CD4-positive, alpha-beta T cell treated with Interleukin-4 for 4 hours (primary cell): ENCODE measurements at places on chromosomes 11 and 22.
A peak's percentile ranks its signal among the peaks of the same experiment; 100 is the strongest.

GRCh38 chr11:27008811-27009535 lies 15.1 kb downstream of the FIBIN start:
- DNase-seq: no peak

GRCh38 chr11:3616721-3617460 lies 24.9 kb downstream of the ART5 start:
- no peak for DNase-seq

- no peak for DNase-seq
Observed at GRCh38 chr11:62882431-62882749, 1.7 kb downstream of the SLC3A2 start.

GRCh38 chr11:68358416-68358815 lies 46.0 kb downstream of the LRP5 start:
- DNase-seq: no peak

DNA sequence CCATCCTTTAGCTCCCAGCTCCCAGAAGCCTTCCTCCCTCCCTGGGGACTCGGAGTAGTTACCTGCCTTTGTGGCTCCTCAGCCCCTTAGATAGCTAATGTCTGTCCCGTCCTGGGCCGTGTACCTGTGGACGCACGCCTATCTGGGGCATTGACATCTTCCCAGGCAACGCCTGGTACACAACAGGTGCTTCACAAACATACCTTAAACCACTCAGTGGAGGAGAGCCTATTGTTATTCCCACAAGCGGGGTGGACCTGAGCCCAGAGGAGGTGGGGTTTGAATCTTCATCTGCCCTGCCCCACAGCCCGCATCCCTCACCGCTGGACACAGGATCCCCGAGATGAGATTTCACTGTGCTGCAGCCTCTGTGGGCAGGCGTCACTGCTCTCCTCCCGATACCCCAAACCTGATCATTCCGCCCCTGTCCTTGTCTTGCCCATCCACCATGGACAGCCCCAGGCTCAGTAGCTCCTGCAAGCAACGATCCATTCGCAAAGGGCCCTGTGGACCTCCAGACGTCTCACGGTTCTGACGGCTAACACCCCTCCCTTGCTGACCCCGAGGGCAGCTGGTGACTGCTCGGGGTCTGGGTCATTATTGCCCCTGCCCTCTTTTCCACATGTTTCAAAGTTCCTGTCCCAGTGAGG lies 73.8 kb upstream of the SHISAL1 start:
- no peak for DNase-seq

DNA sequence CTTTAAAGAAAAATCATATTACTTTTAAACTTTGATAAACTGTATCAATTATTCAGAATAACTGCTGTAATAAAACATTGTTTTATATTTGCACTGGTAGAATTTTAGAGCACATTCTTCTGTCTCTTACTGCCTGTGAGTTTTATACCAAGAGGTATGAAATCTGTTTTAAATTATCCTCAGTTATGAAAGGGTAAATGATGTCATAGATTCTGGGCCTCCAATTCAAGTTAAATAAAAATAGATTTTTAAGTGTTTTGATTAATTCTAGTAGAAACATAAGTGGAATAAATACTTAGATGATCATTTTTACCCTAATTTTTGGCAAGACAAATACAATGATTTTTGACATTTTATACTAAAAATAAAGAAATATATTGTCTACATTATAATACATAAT lies 93.0 kb downstream of the GUCY1A2 start:
- DNase-seq: no peak

GRCh38 chr11:73577496-73577917 lies 20.4 kb downstream of the FAM168A start:
- no peak for DNase-seq

DNA sequence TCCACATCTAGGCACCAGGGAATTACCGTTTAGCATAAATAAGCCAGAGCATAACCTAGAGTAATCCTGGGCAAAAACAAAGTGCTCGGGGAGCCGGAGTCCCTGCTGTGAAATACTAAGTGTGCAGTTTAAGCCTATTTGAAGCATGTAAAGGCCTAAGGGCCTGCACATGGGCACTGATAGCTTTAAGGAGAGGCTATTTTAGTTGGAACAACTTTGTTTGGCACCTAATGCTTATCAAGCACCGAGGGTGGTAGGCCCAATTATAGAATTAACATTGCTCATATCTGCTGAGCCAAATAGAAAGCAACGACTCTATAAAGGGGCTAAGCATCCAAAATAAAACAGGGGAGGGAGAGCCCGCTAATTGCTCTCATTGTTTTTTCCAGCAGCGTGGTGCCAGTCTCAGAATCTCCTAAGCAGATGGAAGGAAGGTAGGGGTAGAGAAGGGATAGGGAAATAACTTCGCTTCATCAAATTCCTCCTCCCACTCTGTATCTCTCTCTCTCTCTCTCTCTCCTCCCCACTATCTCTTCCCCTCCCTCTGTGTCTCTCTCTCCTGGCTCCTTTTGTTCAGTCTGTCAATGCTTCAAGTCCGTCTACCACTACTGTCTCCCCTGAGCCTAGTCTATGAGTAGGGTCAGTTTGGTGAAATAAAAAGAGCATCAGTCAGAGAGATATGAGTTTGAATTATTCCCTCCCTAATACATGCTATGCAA lies 292.8 kb downstream of the NXPE2 start:
- DNase-seq: no peak

DNA sequence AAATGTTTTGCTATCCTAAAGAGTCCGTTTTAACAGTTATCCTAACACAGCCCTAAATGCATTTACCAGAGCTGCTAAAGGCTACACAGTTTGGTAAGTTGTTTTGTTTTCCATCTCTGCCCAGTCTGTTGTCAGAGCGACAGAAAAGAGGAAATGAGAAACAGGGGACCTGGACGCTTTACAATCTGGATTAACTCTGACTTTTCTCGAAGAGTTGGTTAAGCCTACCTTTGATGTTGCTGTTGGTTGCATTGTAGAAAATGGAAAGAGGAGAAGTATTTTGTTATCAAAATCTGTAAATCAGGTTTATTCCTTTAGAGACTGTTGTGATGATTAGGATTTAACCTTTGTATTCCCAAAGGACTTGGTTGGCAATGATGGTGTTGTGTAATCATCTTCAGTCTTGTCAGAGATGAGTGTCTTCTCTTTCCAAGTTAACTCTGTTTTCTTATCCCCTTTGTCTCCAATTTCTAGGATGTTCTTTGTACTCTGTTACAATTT lies 481 bp downstream of the ANGPTL5 start:
- peak; percentile 29 for DNase-seq

DNA sequence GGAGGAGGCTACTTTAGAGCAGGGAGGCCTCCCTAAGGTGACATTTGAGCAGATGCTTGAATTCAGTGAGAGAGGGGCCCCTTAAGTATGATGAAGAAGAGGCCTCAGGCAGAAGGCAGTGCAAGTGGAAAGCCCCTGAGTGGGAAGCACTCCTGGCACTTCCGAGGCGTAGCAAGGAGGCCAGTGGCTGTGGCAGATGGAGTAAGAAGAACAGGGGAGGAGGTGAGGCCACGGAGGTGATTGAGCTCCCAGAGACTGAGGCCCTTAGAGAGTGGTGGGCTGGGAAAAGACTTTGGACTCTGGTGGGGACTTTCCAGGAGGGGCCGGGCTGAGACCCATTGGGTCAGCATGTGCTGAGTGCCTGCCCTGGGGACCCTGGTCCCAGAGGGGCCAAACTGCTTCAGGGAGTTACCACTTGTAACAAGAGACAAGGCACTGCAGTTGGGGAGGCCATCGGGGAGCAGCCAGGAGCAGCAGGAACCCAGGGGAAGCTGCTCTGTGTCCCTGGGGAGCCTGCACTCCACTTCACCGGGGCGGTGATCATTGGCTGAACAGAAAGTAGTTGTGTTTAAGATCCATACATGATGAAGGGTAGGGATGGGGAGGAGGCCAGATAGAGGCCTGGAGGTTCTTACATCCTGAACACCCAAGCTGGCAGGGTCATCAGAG lies 2.5 kb upstream of the CENPM start:
- no peak for DNase-seq

- no peak for DNase-seq
Observed at GRCh38 chr11:73230931-73231330, 12.8 kb downstream of the P2RY2 start.

- DNase-seq: no peak
Observed at GRCh38 chr22:19142394-19142793, 2.1 kb downstream of the ESS2 start.

DNA sequence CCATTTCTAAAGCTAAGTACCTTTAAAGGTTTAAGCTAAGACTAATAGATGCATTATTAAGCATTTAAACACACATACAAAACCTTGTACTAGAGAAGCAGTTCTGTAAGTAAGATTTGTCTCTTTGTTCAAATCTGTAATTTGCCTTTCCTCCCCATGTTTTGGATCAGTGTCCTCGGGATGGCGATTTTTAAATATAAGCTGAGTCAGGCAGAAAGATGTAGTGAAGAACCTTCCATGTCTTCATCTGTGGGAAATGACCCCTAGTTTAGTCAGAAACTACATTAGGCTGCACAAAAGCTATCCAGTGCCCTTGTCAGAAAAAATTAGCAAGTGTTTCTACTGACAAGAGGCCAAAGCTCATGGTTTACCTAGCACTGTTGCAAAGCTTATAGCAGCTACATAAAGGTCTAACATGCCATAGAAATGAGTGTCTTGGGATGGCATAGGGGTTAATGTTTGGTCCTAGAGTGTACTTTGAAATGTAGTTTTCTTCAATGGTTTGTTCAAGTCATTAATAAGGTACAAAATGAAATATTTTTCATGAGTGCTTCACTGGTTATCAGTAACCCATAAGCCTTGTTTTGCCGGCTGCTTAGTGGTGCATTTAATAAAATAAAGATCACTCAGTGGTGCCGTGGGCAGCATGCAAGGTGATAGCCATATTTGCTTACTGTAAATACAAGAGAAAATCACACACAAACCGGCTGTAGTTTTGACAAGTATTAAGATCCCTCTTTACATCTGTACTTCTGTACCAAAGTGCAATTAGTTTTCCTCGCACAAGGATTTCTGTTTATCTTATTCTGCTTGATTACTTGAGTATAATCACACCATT lies 139.8 kb downstream of the ELP4 start:
- DNase-seq: no peak

- DNase-seq: no peak
Observed at GRCh38 chr11:8183111-8183510, 14.3 kb upstream of the RIC3 start.

DNA sequence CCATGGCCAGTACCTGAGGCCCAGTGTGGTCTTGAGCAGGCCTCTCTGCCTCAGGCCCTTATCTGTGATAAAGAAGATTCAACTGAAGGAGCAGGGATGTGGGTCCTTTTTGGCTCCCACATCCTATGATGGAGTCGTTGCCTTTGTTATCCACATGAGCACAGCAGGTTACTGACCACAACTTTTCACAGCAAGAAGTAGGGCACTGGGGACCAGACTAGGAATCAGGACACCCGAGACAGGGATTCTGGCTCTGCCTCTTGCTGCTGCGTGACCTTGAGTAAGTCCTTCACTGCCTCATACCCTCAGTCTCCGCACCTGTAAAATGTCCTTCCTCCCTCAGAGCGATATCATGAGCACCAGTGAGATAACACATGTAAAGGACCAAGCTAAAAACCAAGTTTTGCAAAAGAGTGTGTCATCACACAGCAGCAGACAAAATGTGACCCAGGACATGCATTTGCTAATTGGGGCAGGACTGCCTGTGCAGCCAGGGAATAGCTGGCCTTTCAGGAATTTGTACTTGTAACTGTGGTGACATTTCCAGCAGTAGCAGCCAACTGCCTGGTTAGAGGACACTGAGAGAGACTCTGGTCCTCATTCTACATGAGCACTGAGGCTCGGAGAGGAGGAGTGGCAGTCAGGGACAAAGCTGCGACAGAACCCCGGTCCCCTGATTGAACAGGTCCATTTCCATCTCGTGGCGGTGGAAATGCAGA lies 13.2 kb upstream of the SMIM35 start:
- no peak for DNase-seq

DNA sequence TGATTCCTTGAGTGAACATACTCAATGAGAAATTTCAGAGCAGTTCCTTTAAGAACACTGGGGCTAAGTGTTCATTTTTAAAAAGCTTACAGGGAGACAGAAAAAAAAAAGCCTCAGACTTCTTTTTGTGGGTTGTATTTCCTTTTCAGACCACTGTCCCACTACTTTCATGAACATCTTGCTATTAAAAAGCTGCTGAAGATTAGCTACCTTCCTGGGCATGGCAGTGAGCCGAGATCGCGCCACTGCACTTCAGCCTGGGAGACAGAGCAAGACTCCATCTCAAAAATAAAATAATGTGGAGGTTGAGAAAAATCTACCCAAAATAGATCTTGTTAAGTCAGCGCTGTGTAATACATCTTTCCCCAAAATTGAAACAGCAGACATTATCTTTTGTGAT lies 10.8 kb downstream of the TRAF6 start:
- no peak for DNase-seq

DNA sequence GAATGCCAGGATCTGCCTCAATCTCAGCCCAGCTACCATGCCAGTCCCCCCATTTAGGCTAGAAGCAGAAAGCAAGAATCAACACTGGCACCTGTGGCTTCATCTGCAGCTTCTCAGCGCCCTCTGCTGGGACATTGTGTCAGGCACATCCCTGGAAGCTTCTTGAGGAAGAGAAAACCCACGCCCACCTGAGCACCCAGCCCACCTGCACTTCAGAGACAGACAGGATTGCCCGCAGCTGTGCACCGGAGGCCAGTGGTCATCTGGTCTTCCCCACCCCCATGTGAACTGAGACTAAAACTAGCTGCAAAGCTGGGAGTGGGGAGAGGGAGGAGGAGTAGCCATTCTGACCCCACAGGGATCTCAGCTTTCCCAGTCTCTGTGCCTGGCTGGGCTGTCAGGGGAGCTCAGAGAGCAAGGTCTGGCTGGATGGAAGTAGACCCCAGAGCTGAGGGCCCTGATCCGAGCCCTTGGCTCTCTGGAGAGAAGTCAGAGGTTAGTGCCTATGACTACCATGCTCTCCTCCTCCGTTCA lies 66.8 kb downstream of the FEZ1 start:
- peak; percentile 17 for DNase-seq

DNA sequence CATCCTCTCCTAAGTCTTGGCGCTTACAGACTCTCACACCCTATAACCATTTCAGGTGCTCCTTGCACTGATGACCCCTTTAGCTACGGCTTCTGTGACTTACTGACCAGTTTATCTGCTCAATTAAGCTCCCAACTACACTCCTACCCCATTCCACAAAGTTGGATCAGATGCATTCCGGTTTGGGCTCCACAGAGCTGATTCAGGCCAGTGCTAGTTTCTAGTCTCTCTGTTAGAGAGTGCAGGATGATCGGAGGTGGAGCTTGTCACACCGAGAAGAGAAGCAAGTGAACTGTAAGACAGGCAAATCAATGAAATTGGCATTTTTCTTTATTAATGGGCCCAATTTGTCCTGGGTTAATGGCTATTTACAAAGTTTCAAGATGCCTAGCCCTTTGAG lies 436.8 kb upstream of the CADM1 start:
- no peak for DNase-seq
